ENCODE measurements at places on chromosomes 7 and 10.

DNA sequence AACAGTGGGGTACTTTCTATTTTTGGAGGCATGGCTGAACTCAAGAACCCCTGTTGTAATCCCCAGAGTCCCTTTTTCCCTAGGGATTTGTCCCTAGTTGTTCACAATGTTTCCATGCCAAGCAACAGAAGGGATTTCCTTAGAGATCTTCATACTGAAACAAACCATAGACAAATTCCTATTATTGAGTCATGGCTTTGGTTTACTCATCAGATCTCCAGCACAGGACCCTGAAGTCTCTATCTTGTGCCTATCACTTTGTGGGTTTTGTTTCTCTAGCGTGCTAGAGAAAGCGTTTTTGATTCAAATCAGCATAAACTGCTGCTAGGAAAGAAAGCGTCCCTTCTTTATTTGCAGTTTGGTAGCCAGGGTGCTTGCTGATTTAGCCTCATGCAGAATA lies 165.0 kb downstream of the BAMBI start:
- DNase-seq, result no peak

DNA sequence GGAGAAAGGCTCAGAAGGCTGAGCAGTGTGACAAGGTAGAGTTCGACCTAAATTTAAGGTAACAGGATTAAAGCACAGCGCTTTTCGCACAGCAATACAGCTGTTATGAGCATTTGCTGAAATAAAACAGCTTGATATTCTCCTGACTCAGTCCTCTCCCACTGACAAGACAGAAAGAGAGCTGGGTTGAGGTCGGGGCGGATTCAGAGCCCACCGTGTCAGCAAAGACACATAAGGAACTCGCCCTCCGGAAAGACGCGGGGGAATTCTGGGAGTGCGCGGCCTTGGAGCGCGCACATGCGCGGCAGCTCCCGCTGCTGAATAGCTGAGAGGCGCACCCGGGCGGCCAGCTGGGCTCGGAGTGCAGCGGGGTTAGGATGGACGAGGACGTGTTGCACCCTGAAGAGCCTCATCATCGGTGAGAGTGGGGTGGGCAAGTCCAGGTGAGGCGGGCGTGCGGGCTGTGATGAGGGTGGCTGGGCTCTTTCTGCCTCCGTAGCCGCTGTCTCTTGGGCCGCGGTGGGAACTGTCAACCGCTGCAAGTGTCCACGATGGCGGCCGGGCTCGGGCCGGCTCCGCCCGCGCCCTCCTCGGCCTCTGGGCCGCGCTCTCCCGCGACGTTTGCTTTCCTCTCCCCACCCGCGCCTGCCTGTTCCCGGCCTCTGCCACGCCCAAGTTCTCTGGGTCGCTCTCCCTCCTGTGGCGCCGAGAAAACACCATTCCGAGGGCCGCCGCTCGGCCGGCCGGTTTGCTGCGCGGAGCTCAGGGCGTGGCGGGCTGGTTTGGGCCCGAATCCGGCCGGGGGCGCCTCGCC lies 120.6 kb downstream of the LYZL1 start:
- peak; percentile 22 for DNase-seq

DNA sequence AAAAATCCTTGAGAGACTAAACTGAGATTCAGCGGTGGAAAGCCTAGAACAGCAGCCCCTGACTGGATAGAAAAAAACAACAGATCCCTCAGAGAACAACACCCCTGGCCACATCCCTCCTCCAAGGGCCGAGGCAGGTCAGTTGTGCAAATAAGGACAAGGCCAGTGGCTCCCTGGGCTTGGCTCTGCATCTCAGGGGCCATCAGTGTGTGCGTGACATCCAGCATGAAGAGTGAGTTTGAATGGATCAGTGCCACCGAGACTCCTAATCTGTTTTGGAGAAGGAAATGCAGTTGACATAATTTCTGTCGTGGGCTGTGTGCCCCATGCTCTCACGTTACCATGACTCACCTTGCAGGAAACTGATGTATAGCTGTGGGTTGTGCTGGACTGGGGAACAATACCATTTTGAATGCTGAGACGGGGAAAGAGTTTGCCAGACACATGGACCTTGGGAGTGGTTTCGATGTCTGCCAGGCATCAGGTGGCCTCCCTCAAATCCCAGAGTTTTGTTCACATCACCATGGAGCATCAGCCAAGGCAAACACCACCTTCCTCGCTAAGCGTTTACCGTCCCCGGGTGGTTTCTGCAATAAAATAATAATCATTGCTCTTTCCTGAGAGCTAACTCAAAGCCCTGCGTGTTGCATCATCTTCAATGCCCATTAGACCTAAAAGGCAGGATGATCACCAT lies 153.2 kb upstream of the FZD8 start:
- DNase-seq, result no peak

DNA sequence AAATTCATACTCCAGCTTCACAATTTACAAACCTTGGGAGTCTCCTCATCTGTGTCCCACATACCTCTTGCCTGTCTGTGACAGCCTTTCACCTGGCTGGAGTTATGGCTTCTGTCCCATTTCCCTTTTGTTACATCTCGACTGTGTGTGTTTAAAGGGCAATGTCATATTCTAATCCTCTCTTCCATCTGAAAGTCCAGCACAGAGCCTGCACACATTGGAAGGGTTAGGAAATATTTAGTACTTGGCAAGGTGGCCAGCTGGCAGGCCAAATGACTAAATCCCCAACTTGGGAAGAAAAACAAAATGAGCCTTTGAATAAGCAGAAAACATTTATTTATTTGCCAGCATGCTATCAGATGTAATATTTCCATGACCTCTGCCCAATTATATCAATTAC lies 120.1 kb upstream of the STK17A start:
- DNase-seq, result no peak

DNA sequence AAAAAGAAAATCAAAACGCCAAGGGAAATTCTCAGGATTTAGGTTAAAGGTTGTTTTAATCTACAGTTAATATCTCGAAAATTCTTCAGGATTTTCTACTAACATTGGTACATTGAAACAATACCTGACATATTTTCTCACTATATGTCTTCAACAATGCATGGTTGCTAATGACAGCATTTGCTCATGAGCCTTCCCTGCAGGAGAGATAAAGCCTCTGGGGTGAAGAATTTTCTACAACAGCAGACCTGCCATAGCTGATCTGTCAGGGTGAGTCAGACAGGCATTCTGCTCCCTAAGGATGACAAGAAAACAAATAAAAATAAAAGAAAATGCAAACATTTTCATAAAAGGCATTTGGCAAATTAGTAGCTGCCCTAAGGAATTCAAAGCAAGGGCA lies 11.7 kb upstream of the GPR37 start:
- DNase-seq, result no peak

DNA sequence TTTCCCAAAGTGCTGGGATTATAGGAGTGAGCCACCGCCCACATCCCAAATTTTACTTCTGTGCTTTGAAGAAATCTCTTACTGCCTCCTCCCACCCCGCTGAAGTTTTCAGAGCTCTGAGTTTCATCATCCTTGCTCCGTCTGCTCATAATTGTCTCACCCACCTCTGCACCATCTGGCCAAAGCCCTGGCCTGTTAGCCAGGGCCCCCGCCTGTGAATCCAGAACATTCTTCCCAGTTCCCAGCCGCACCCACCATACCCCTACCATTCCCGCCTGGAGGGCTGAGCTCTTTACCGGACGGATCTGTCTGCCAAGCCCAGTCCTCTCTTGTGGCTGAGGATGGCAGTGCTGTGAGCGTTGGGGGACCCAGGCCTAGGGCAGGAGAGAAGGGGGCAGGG lies 14.5 kb downstream of the SSC4D start:
- DNase-seq, result no peak

DNA sequence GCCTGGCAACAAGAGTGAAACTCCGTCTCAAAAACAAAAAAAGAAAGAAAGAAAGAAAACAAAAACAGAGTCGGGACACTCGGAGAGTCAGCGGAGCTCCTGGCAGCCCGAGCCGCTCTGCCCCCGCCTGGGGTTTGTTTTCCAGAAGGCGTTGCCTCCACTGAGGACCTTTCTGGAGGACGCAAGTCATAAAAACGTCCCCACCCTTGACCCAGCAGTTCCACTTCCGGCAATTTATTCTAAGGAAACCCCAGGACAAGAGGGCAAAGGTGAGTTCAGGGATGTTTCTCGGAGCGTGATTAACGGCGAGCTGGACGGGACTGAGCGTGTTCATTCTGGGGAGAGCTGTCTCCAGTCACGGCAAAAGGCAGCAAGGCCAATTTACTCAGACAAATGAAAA lies 27.0 kb upstream of the SUN1 start:
- DNase-seq, result no peak

- DNase-seq, result no peak
Measured at GRCh38 chr10:77391605-77392235, 245.9 kb downstream of the KCNMA1 start.

GRCh38 chr10:129541200-129541599 lies 74.2 kb downstream of the MGMT start:
- DNase-seq, result no peak

GRCh38 chr10:29663718-29664117 lies 28.9 kb upstream of the SVIL start:
- no peak for DNase-seq

GRCh38 chr7:50166997-50167965 lies 74.2 kb upstream of the ZPBP start:
- DNase-seq, result no peak

DNA sequence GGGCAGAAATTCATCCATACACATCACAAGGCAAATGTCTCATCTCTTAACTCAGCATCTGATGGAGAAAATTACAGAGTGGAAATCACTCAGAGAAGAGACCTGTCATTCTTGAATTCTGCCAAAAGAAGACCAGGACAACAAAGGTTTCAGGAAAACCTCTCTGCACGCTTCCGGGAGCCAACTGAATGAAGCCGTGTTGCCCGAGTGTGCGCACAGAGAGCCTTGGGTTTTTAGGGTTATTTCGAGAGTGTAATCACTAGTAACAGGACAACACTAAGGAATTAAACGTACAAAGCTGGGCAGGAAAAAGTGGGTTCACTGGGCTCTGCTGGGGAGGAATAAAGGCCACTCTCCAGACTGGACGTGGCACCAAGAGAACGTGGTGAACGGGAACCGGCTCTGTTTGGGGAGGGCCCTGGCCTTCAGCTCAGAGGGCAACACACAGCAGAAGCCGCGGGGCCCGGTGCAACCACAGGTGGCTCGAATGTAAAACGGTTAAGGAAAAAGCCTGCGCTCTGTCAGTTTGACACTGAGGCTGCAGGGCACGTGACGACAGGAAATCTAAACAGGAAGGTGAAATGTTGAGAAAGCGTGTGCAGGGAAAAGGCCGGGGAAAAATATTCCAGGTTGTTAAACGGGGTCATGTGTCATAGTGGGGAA lies 331.5 kb downstream of the DNAJB6 start:
- DNase-seq, result no peak

DNA sequence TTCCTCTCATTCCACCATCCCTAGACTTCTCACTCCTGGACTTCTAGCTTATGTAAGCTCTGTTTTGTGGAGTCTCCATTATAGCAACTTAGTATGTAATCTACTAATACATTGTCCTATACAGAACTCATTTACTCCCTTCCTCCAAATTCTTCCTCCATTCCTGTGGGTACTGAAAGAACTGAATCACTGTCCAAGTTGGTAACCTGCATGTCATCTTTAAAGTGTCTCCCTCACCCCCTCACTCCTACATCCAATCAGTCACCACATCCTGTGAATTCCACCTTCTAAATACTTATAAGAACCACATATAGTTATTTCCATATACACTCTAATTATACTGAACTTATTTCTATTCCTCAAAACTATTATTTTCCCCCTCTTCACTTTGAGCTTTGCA lies 20.3 kb downstream of the AASS start:
- no peak for DNase-seq

- DNase-seq, result no peak
Measured at GRCh38 chr7:73995330-73995729, 32.6 kb upstream of the ELN start.

DNA sequence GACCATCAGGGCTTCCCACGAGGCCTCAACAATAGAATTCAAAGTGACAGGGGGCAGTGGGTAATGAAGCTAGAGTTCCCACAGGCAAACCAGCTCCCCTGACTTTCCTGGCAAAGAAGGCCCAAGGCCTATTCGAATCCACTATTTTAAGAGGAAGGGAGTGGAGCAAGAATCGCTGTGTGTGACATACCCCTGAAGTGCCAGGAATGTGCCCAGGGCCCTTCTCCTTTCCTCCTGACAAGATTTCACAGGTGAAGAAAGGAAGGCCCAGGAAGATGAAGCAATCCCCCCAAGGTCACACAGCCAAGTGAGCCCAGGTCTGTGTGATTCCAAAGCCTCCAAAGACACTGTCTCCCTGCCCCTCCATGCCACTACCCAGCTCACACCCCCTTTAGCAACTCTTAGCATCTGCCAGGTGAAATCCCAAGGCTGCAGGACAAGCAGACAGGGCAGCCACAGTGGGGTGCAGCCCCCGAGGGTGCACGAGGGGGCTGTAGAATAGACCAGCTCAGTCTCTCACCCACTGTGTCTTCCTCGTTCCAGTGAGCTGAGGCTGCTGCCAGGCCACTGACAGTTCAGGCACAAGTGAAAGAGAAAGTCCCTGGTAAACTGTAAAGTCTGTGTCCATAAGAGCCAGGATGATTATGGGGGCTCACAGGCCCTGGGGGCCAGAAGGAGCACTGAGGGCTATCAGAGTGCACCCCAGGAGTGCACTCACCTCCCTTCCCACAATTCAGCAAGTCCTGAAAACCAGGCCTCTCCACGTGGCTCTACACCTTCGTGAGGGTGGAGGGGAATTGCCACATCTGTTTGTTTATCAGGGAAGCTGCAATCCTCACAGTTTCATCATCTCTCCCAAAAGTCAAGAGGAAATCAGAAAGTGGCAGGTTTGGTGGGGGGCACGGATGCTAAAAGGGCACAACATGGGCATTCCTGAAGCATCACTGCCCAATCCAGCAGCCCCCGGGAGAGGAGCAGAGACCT lies 70.8 kb upstream of the ZMIZ1 start:
- no peak for DNase-seq

DNA sequence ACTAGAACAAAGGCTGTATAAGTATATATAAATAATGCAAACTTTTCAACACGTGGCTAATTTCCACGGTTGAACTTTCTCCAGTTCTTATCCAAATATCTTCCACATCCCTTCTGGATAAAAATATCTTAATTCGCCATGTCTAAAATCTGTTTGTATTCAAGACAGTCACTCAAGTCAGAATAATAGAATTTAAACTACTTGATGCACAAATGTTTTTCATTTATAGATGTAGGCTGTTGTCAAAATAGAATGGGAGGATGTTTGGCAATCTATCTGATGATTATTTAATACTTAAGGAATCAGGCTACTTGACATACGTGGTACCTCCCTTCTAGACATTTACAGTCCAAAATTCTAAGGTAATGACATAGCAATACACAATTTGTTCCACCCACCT lies 204.3 kb downstream of the TWIST1 start:
- DNase-seq, result no peak

Data from activated CD8-positive, alpha-beta memory T cell treated with anti-CD3 and anti-CD28 coated beads for 1 hour (primary cell).